ENCODE measurements at places on chromosomes 7 and 10. TPM values are rescaled to one million over a fixed set of nuclear protein-coding genes. Genes with fewer than 3 reads are reported as not detected.

DNA sequence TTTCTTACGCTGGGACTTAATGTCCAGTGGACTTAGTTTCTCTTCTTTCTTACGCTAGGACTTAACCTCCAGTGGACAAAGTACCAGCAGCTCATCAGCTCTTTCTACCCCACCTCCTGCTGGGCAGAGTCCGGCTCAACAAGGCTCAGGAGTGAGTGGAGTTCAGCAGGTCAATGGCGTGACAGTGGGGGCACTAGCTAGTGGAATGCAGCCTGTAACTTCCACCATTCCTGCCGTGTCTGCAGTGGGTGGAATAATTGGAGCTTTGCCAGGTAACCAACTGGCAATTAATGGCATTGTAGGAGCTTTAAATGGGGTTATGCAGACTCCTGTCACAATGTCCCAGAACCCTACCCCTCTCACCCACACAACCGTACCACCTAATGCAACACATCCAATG, 199.7 kb downstream of the MLLT10 start:
- no peak for DNase-seq

GRCh38 chr10:78700413-78700812, 368.4 kb upstream of the ZMIZ1 start:
- DNase-seq: no peak

DNA sequence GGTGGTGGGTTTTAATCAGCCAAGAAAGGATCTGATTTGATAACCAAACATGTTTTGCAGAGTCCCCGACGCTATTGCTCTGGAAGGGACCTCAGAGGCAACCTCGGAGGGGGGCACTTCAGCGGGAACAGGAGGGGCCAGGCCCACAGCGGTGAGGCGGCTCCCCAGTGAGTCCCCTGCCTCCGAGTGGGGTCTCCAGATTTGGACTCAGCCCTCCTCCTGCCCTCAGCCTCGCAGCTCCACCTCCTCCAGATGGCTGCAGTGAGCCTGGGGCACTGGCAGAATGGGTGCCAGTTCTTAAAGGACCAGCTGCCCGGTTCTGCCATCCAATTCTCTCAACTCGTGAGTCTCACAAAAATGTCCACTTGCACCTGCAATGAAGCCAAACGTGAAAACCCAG, 61.0 kb upstream of the NANOS1 start:
- no peak for DNase-seq

- no peak for DNase-seq
These were observed 154.8 kb downstream of the DGKB start for GRCh38 chr7:14747701-14748100.

GRCh38 chr10:114021154-114021553, 22.5 kb upstream of the ADRB1 start:
- DNase-seq: no peak

- no peak for DNase-seq
These were observed 55.9 kb upstream of the ADRB1 start for GRCh38 chr10:113987805-113988204.

DNA sequence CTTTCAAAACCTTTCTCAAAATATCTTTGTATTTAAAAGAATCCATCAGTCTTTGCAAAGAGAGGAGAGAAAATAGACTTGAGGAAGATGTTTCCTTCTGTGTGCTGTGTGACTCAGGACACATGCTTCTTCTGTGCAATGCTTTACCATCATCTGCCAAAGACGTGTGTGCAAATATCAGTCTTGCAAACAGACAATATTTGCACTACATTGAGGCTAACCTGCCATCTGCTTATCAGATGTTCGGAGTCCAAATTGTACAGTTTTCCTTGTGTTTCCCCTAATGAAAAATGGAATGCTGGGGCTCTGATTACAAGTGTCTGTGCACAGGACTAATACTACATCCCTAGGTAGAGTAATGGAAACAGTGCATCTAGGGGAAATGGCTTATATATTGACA, 353.1 kb upstream of the LRRTM3 start:
- no peak for DNase-seq

DNA sequence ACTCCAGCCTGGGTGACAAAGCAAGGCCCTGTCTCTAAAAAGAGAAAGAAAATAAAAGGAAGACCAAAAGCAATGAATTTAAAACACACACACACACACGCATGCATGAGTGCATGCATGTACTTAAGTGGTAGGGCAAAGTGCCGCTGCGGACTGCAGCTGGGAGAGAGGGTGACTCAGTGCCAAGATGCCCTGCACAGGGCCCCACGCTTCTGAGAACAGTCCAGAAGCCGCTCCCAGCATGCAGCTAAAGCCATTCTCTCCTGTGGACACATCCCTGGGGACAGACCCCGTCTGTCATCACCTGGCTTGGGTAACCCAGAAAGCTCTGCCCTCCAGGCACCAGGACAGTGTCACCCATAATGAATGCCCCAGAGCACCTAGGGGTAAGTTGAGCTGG, 61.0 kb upstream of the MYL10 start:
- no peak for DNase-seq

- no peak for DNase-seq
These were observed 718 bp upstream of the BPGM start for GRCh38 chr7:134645935-134646334.

DNA sequence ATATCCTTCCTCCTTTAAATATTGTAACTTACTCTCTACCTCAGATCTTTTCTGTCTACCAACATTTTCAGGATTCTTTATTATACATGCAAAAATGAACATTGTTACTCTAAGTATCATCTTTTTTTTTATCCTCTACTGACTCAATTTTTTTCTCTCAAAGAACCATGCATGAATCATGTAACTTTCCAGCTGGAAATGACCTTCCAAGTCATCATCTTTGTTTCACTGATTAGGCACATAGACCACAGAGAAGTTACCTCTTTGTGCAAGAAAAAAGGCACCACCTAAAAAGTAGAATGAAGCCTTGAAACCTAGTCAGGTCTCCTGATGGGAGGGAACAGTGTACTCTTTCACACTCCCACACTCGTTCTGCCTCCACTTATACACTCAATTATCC, 234.9 kb downstream of the HGF start:
- no peak for DNase-seq

GRCh38 chr10:11783558-11783865, 39.6 kb upstream of the PROSER2 start:
- DNase-seq: no peak

- no peak for DNase-seq
These were observed 10.7 kb downstream of the CYP2E1 start for GRCh38 chr10:133537546-133538545.

The PNLIPRP3 gene
- total RNA-seq: not detected

The NEUROG3 gene
- 0.14 TPM for total RNA-seq

The WDFY4 gene
- not detected for total RNA-seq

The SLC26A4 gene
- not detected for total RNA-seq

The XRCC2 gene
- total RNA-seq: 9.5 TPM

The CALML3 gene
- not detected for total RNA-seq

The GFRA1 gene
- 1.6 TPM for total RNA-seq

The GJD4 gene
- total RNA-seq: not detected

The NOS3 gene
- total RNA-seq: 15.5 TPM

The FGF8 gene
- total RNA-seq: 43.0 TPM

The GNB2 gene
- total RNA-seq: 108 TPM

The AGBL3 gene
- 1.7 TPM for total RNA-seq

The HOXA6 gene
- not detected for total RNA-seq

All from H7 (cell line).